ENCODE measurements at places on chromosomes 5 and 9.

- no peak for DNase-seq
Observed at GRCh38 chr5:10578869-10579268, 15.0 kb downstream of the ANKRD33B start.

DNA sequence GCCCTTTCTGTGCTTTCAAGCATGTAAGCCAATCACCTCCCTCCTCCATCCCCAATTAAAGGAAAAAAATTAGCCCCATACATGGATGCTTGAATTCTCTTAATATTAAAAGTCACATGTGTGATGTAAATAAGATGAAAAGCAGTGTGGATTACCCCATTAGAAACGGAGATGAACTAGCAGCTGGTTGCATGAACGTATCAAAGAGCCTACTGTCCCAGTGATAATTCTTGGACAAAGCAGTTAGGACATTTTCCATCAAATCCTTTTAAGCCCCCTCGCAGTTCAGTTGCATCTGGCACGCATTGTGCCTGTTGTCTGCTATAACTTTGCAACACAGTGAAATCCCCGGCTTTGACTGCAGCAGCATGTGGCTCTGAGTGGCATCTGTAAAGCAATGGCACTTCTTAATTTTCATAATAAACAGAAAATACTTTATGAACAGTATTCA is 285.6 kb downstream of the FBXL7 start:
- DNase-seq, result no peak

GRCh38 chr5:11941566-11941965 is 37.3 kb upstream of the CTNND2 start:
- no peak for DNase-seq

- no peak for DNase-seq
Observed at GRCh38 chr5:12624776-12625560, 720.7 kb upstream of the CTNND2 start.

DNA sequence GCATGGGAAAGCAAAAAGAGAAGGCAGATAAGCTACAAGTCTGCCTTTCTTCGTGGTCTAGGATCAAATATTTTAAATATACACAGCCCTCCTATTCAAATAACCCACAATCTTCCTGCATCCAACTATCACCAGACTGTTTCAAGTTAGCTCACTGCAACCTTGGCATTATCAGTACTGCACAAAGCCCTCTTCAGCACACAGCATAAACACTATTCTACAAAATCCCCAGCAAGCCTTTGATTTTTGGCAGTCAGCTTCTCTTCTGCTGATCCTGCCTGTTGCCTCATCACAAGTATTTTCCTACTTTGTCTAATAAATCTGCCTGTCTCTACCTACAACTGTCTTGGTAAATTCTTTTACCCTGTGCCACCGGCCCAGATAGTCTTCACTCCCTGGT is 142.9 kb downstream of the COX7C start:
- no peak for DNase-seq

- DNase-seq, result peak; percentile 67
Observed at GRCh38 chr9:137286975-137287383, 9.5 kb downstream of the TOR4A start.

- peak; percentile 58 for DNase-seq
Observed at GRCh38 chr5:133610489-133611356, 1.6 kb downstream of the FSTL4 start.

DNA sequence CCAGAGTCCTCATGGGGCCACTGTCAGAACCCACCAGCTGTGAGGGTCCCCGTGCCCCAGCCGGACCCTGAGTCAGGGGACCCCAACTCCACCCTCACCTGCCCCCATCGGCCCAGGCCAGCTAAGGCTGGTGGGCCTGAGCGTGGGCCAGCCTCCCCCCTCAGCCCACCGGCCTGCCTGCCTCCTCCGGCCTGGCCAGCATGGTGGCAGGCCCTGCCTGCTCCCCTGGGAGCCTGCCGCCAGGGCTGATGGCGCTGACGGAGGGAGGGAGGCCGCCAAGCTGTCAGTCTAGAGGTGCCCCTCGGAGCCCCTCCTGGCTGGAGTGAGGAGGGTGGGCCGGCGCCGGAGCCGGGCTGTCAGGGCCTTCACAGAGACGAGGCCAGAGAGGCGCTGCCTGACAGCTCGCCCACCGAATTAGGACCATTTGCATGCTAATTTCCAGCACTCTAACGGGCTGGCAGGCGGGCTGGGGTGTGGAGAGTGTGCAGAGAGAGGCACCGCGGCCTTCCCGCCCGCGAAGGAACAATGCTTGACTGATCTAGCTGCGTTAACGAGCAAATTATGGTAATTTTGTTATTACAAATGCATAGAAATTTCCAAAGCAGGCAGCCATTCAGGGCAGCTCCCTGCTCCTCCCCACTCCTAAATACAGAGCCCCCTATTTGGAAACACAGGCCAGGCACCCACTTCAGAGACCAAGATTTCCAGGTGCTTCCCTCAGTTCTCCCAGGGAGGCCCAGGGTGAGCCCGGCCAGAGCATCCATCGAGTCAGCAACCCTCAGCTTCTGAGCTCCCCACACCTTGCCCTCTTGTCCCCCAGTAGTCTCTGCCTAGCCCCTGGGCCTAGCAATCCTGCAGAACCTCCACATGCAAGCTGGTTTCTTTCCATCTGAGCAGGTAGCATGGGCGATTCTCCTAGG is 169.3 kb downstream of the PAX5 start:
- DNase-seq, result no peak

GRCh38 chr5:132456296-132456986 is 34.1 kb downstream of the IRF1 start:
- no peak for DNase-seq

DNA sequence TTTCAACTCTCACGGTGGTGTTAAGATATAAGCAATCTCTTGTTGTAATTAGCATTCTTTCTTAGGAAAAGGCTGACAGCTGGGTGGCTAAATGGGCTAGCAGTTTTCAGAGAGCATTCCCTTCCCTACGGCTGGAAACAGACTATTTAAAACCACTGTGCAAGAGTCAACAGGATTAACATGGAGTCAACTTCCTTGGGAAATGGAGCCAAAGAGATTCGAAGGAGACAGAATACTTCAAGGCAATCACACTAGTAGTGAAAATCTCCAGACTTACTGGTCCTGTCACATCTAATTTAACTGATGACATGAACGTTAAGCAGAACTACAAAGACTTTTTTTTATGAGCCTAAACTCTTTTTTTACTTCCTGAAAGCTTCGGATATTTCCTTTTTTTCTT is 453.3 kb upstream of the ITGA1 start:
- DNase-seq, result no peak

- DNase-seq, result no peak
Observed at GRCh38 chr9:11063263-11063662, 450.5 kb upstream of the PTPRD start.

DNA sequence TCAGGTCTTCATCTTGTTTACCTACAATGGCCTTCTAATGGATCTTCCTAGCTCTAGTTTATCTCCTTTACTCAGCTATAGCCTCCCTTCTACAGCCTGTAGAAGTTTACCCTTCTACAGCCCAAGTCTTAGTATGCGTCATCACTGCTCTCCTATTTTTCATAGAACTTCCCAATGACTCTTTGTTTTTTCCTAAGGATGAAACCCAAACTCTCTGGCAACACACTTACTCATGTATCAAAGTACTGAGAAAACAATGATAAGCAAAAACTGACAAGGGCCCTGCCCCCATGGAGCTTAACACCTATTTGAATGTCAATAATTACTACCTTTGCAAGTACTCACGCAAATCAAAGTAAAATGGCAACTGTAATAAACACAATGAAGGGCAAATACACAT is 33.7 kb downstream of the LEAP2 start:
- DNase-seq, result no peak

GRCh38 chr5:136563489-136563888 is 198.1 kb upstream of the TRPC7 start:
- DNase-seq, result no peak

GRCh38 chr5:156929366-156929948 is 33.6 kb downstream of the TIMD4 start:
- no peak for DNase-seq

DNA sequence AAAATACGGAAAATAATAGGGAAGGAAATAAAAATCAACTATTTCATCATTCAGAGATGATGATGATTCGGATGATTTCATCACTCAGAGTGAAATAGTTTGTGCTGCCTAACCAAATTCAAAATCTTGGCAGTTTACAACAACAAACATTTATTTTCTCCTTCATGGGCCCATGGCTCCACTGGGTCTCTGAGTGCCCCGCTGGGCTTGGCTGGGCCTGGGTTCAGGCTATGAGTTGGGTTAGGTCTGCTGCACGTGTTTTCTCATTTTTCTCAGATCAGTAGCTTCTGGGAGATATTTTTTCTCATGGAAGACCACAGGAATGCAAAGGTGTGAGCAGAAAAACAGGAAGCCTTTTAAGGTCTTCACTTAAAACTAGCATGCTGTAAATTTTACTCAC is 24.0 kb upstream of the F2RL1 start:
- no peak for DNase-seq

GRCh38 chr5:105905392-105905791 is 1765.3 kb downstream of the EFNA5 start:
- no peak for DNase-seq

DNA sequence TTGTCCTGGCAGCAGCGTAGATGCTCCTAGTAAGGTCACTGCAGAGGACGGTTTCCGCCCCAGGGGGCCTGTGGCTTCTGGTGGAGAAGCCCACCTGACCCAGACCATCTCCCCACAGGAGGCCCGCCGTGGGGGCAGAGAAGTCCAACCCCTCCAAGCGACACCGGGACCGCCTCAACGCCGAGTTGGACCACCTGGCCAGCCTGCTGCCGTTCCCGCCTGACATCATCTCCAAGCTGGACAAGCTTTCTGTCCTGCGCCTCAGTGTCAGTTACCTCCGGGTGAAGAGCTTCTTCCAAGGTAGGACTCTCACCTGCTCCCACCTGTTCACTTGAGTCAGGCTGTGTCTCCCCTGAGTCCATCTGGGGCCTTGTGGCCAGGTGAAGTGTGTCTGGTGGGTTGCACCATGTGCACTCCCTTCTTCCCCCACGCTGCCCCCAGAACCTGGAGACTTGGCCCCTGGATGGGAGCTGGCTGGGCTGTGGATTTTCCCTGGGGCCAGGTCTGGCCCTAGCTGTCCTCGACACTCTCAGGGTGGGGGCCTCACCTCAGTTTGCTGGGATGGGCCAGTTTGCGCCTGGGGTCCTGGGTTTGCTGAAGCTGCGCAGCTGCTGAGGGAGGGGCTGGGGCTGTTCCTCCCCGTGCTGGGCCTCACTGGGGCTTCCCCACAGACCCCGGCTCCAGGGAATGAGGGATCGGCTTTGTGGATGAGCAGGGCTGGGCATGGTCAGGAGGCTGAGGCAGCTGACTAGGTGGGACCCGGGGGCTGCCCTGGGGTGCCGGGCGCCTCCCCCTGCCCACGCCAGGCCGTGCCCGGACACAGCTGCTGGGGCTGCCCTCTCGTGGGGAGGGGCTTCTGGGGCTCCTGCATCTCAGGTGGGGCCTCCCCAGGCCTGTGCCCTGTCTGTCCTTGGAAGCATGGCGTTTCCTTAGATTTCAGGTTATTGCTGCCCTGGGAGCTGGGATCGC is 32.4 kb downstream of the AHRR start:
- DNase-seq, result no peak

DNA sequence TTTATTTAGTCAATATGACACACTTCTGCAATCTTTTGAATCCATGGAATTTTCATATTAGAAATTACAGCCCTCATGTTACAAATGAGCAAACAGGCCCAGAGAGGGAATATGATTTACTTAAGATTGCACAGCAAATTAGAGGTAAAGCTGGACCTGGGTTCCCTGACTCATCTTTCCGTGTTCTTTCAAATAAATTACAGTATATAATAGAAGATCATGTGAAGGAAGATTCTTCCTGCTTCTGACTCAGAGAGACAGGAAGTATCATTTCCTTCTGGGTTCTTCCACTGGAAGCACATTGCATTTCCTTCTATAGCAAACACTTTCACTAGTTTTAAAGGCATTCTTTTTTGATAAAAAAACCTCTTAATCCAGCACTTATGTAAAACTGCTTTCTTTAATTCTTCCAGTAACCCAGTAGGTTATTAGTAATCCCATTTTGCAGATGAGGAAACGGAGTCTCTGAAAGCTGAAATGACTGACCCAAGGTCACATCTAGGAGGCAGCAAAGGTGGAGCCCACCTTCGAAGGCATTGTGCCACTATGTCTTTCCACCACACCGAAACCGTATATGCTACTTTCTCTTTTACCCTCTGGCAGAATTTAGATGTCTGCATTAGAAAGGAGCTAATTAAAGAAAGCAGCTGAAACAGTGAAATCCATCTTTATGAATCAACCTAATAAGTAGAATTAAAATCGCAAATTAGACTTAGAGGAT is 566.7 kb upstream of the KLF4 start:
- DNase-seq, result no peak

DNA sequence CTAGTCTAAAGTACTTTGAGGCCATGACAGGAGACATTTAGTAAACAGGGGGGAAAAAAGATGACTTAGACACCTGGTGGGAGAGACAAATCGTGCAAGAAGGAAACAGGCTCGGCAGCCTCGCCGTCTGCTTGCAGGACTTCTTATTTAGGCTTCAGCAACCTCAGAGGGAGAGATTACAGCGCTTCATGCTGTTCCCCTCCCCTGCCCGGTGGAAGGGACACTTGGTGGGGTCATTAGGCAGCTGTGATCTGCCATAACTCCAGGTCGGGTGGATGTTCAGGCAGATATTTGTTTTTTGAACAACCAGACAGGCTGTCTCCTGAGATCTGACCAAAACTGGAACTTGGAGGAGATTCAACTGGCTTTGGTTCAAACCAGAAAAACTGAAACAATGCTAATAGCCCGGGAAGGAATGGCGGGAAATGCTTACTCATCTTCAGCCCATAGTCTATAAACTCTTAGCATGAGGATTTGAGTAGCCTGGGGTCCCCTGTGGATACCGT is 38.1 kb upstream of the CD180 start:
- no peak for DNase-seq

DNA sequence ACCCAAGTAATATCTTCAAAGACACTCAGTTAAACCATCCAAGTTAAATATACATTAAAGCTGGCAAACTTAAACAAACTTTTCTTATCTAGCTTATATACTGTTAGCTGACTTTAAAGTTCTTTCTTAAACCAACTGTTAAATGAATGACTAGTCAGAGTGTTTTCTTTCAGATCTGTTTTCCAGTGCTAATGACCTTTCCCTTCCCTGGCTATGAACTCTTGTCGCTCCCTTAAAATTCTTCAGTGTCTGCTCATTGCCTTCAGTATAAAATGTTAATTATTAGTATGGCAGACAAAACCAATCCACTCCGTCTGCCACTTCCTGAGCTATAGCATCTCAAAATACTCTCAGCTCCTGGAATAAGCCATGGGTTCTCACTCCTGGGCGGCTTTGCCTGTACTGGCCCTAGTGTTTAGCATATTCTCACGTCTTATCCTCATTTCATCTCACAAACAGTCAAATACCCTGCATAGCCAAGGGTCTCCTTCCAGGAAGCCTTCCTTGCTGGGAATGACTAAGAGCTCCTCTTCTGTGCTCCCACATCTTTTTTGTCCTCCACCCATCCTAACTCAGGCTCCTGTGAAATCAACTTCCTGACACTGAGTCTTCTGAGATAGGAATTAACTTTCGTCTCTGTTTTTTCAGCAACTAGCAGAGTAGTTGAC is 87.7 kb downstream of the VCAN start:
- no peak for DNase-seq

GRCh38 chr5:97026721-97027120 is 90.8 kb downstream of the LNPEP start:
- no peak for DNase-seq

Data from NCI-H345 (cell line).